ENCODE measurements at places on chromosomes 6 and 20. TPM values are rescaled to one million over a fixed set of nuclear protein-coding genes. Genes with fewer than 3 reads are reported as not detected.

LY6G6F gene
- not detected for total RNA-seq

SMOC2 gene
- total RNA-seq = not detected

RSPH9 gene
- not detected for total RNA-seq

DNA sequence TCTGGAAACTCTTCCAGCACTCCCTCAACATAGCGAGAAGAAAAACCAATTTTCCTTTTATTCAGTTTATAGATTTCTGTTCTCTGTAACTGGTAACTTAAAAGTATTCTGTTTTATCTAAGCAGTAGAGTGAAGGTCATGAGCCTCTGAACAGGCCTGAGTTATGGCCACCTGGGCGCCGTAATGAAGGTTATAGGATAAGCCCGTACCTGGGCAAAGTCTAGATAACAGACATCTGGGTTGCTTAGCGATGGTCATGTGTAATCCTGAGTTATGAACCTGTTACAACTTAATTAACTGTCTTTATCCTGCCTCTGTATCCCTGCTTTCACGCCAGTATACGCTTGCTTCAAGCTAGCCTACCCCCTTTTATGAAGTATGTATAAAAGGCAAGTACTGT, 13.0 kb upstream of the FAM217A start:
- DNase-seq = no peak

GRCh38 chr6:34877869-34878485, 9.9 kb downstream of the TAF11 start:
- no peak for DNase-seq

DNA sequence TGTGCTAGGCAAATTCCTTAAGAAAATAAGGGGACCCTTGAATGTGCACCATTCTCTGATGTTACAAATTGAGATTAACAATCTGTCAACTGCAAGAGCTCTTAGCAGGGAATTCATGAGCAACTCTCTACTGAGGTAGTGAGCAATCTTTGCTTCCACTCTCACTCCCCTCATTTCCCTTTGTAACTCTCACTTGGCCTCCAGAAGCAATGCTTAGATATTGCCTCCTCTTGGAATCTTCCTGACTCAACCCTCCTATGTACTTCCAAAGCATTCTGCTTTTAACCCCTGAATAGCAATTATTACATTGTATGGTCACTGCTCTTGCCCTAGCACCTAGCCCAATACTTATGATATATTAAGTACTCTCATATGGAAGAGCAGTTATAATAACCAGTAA, 16.5 kb downstream of the XPO5 start:
- DNase-seq = no peak

DNA sequence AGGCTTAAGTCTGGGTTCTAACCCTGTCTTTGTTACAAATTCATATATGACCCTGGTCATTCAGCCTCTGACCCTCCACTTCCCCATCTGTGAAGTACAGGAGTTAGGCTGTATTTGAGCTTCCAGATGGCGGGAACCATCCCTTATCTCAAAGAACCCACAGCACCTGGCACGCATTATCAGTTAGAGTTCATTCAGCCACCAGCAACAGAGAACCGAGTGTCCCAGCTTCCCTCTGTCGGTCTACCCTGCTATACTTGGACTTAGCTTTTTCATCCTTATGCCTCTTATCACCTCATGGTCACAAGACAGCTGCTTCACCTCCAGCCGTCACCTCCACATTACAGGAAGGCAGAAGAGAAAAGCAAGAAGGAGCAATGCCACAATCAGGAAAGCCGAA, 147.8 kb downstream of the EYA2 start:
- DNase-seq = no peak
